ENCODE measurements at places on chromosomes 4 and X.
A peak's percentile ranks its signal among the peaks of the same experiment; 100 is the strongest.

DNA sequence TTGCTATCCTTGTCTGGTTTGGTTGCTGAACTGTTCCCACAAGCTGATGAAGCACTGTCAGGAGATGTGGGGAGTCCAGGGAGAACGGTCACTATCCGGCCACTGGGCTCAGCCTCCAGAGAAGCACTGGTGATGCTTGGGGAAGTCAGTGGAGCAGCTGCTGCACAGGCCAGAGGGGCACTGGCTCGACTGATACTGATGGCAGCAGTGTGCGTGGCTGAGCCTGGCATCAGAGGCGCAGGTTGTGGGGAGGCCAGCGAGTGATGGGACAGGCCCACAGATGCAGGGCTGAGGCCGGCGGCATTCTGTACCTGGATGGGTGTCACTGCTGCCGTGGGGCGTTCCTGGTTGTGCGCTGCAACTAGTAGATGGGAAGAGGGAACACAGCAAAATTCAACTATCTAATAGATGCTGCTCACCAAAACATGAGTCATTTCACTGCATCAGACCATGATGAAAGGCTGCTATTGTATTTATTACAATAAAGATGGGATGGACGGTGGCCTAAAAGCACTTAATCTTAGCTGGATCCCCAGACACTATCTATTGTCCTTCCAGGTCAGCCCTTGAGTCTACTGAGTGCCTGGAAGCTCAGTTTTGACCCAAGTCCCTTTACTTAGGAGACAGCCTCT, 106.3 kb upstream of the CBR4 start:
- DNase-seq, result no peak

- DNase-seq, result peak; percentile 0
Measured at GRCh38 chrX:82081027-82081426, 879.1 kb downstream of the SH3BGRL start.

DNA sequence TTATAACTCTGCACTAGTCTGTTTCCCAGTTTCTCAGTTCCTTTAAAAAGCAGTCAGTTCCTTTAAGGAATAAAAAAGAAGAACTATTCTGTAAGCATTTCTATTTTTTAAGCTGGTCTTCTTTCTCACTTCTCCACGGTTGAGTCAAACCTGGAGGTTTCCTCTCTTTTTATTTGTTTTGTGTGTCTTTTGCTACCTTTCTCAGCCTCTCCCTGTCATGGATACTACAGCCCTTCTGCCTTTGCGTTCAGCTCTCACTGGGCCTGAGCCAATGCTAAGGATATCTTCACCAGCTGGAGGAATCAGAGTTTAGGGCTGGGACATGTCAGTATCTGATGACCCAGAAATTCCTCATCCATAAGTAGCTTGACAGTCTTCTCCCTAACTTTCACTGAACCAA, 49.7 kb upstream of the PRKX start:
- no peak for DNase-seq

DNA sequence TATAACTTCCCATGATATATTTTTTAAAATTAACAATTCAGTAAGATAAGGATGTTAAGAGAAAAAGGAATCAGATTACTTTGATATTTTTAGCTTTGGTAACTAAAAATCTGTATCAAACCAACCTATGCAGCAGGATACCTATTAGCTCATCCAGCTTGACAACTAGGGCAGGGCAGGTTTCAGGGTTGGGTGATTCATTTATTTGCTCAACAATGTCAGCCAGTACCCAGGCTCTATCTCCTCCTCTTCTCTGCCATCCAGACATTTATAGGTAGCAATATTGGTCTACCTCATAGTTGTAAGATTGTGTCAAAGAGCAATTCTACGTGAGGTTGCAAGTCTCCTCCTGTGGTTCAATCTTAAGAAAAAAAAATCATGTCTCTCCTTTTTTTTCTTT, 421.9 kb downstream of the ANKRD50 start:
- no peak for DNase-seq

DNA sequence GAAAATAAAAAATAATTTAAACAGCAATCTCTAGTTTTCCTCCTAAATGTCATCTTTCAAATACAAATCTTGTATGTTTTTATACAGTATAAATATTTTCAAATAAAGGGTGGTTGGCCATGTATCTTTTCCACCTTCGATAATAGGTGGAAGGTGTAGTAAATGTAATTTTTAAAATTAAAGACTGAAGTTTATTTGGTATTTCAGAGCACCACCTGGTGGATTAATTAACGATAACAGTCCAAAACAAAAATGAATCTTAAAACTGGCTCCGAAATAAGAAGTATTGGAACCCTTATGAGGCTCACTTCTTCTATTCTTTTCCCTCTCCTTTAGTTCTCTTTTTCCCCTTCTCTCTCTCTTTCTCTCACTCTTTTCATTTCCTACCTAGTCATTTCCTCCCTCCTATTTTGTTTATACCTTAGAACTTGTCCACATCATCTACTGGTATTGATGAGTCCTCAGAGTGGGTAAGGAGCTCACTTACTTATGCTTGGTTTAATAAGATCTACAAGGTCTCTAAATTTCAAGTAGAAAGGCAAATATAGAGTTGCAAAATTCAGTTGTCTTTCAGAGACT, 82.9 kb upstream of the EXOC1L start:
- DNase-seq, result peak; percentile 22

DNA sequence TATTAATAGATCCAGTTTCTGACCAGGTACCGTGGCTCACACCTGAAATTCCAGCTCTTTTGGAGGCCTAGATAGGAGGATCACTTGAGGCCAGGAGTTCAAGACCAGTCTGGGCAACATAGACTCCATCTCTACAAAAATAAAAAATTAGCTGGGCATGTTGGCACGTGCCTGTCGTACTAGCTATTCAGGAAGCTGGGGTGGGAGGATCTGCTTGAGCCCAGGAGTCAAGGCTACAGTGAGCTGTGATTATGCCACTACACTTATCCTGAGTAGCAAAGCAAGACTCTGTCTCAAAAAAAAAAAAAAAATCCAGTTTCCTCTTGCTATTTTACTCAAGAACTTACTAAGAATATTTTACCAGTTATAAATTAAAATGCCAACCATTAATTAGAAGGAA, 91.7 kb downstream of the SLC10A6 start:
- DNase-seq, result no peak

DNA sequence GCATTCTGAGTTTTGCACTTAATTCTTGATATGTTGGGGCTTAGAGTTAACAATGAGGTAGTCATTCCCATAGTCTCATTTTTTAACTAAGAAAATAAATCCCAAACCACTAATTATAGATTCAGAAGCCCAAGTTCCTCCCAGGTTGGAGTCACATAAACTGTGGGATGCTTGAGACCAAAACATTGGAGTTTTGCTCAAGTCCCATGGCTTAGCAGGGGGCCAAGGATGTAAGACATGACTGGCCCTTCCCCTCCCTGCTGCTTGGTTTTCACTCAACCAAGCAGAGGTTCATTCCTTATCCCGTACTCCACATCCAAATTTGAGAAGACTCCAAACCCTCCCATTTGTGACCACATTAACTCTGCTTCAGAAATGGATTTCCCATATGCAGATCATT, 101.3 kb downstream of the LIMCH1 start:
- DNase-seq, result no peak

GRCh38 chr4:168555437-168555836, 58.6 kb downstream of the PALLD start:
- peak; percentile 53 for DNase-seq

GRCh38 chr4:54091637-54092404, 8.1 kb upstream of the GSX2 start:
- DNase-seq, result peak; percentile 74

- peak; percentile 15 for DNase-seq
Measured at GRCh38 chr4:112951362-112952312, 97.8 kb upstream of the ANK2 start.

GRCh38 chr4:119286377-119287002, 35.4 kb downstream of the FABP2 start:
- no peak for DNase-seq

DNA sequence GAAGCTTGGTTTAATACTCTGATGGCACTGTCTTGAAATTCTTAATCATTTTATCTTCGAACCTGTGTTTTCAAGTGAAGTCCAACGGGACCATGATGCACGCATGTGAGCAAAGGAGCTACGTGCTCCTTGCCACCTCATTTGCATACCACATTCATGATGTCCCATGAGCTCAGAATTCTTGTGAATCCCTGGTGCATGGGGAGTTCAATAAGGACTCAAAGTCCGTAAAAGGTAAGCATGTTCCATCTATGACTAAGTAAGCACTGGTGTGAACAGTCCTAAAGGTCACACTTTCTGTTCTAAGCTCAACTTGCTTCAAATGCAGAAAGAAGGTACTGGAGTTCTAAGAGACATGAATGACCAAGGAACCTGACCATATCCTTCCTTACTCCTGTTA, 13.1 kb upstream of the GPM6B start:
- DNase-seq, result no peak

- DNase-seq, result no peak
Measured at GRCh38 chrX:39665830-39666518, 431.8 kb downstream of the BCOR start.

- no peak for DNase-seq
Measured at GRCh38 chr4:150289198-150289597, 211.0 kb downstream of the DCLK2 start.

DNA sequence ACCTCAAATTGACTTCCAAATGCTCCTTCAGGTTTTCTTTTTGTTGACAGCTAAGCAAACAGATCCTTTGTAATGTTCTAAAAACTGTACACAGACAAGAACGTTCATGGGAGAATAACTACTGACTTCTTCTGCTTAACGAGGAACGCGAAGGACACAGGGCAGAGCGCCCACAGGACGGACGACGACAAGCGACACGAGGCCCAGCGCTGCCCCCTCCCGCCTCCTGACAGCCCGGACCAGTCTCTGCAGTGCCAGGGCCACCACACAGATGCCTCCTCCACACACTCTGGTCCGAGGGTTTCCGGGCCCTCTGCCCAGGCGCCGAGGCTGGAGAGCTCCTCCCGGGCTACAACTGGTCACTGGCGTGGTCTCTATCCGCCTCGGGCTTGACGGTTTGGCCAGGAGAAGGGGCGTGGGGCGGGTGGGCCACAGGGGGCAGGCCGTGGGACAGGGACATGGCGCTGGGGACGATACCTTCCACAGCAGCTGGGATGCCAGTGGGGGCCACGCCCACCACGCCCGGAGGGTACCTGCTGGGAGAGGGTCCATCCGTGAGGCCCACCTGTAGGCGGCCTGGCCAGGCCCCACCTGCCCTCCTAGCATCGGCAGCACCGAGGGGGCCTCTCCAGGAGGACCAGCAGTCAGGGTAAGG, 36.9 kb downstream of the CTBP1 start:
- DNase-seq, result no peak
